ENCODE measurements at places on chromosomes 1 and 21. TPM values are rescaled to one million over a fixed set of nuclear protein-coding genes. Genes with fewer than 3 reads are reported as not detected.

The RNPEP gene
- 28.0 TPM for total RNA-seq

- peak; percentile 86 for DNase-seq
Measured at GRCh38 chr21:31731056-31731856, 662 bp downstream of the SCAF4 start.

The PRKAA2 gene
- total RNA-seq, result 6.9 TPM

The TOE1 gene
- 10.6 TPM for total RNA-seq

GRCh38 chr1:19353596-19353995 lies 41.5 kb downstream of the SLC66A1 start:
- DNase-seq, result no peak

- no peak for DNase-seq
Measured at GRCh38 chr1:22795366-22795714, 84.7 kb downstream of the EPHB2 start.

DNA sequence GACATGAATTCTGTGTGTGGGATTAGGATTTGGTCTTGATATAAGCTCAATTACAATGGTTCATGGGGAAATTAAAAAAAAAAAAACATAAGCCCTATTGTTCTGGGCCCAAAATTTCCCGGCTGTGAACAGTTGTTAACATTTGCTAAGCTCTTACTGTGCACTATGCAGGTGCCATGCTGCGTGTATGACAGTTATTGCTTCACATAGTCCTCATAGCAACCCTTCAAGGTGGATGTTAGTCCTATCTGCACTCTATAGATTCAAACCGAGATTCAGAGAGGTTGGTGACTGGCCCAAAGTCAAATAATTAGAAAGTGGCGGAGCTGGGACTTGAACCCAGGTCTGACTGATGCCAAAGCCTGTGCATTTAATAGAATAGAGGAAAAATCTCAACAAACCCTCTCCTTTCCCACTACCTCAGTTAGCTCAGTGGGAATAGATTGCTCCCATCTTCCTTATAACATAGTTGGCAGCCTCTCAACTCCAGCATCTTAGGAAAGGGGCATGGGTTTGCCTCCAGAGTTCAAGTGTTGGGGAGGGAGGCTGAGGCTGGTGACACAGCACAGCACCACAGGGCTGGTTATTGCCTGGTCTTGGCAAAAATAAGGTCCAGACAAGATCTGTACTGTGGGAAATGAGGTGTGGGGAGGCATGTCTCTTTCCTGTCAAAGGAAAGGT lies 55.0 kb upstream of the GCLM start:
- no peak for DNase-seq
